ENCODE measurements at places on chromosomes 1 and 21. TPM values are rescaled to one million over a fixed set of nuclear protein-coding genes. Genes with fewer than 3 reads are reported as not detected.

- DNase-seq = no peak
These were observed 91.6 kb upstream of the COL6A1 start for GRCh38 chr21:45889961-45890360.

DNA sequence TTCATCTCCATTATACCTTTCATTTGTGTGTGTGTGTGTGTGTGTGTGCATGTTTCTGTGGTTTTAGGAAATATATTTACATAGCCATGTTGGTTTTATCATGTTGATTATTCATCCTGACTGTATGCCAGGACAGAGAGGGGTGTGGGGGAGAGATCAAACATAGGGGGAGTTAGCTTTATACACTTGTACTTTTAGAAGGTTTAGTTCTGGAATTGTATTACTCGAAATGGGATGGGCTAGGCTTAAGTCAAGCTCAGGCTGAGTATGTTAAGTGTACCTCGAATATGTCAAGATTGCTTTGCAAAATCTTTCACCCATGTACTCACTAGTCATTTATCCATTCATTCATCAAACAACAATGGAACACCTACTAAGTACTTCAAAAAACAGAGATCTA, 123.3 kb downstream of the HMCN1 start:
- DNase-seq = no peak

- no peak for DNase-seq
These were observed 56.7 kb upstream of the CD1D start for GRCh38 chr1:158124034-158124433.

DNA sequence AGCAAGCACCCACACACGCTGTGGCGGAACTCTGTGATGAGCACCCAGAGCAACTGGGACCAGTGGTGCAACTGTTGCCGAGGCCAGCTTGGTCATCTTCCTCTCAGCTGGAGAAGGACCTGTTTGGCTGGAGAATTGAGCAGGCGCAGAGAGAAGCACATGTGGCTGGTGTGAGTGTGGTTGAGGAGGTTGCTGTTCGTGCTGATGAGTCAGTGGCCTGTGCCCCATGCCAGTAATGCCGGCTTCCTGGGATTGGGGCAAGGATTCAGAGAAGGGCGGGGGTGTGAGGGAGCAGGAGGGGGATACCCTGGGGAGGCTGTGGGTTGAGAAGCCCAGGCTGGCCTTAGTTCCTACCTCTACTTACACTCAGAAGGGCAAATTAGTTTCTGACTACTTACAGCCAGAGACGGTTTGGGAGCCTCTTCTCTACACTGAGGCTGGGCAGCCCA, 57.5 kb upstream of the EPS8L3 start:
- peak; percentile 41 for DNase-seq

- no peak for DNase-seq
These were observed 191.2 kb upstream of the LYPLAL1 start for GRCh38 chr1:218982482-218982881.

DNA sequence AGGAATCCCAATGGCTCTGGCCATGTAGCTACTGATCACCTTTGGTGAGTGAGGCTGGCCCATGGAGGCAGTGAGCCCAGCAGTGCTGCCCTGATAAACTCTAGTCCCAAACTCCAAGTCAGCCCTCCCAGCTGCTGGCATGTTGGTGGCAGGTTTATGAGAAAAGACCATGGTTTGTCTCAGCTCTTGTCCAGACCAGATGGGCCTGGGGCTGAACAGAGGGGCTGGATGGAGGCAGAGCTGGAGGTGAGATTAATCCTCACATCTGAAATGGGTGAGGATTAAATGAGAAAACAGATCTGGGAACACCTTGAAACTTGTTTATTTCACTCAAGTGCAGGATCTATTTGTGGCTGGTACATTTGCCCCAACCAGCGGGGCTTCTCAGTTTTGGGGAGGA, 3.2 kb downstream of the TMEM269 start:
- no peak for DNase-seq

- no peak for DNase-seq
These were observed 176.9 kb downstream of the CTH start for GRCh38 chr1:70587872-70588366.

DNA sequence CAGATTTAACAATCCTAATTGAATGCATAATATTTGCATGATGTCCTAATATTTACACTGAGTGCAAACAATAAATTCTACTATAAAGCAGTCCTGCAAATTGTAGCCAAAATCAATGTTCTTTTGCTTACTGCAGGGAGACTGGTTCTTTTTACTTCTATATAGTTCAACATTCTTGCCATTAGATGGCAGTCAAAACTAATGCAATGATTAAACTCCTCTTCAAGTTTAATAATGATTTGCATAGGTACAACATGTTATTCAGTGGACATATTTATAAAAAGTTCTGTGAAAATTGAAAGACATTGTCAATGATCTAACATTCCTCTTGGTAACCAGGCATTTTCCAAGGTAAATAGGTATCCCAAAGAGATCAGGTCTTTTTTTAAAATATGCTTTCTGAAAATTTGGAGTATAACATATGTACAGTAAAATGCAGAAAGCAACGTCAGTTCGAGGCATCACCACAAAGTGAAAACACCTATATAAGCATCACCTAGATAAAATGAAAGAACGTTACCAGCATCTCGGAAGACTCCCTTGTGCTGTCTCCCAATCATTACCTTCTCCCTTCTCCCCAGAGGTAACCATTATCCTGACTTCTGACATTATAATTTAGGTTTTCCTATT, 9.8 kb upstream of the FNBP1L start:
- no peak for DNase-seq

DNA sequence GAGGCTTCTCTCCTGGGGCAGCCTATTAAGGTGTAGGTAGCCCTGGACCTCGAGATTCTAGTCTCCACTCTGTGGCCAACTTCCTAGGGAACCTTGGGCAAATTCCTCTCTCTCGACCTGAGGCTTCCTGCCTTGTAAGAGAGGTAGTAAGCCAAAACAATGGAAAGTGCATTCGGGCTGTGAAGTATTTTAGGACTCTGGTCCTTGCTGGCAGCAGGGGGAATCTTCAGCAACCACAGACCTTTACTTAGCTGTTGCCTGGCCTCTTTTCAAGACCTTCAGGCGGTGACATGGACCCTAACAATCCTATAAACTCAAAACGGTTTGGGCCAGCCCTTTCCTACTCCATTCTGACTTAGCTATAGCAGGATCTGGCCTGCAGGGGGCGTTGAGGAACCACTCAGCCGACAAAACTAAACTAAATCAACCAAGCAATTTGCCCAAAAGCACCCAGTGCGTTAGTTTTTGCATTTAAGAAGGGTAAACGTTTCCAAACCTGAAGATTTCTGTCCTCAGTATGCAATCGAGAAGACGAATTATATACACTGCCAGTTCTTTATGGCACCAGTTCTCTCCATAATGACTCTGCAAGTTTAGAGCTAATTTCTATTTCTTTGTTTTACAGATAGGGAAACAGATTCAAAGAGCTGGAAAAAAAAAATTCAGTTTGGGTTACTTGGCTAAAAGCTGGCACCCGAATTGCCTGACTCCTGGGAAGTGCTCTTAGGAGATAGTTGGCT, 10.9 kb upstream of the SESN2 start:
- peak; percentile 86 for DNase-seq

DNA sequence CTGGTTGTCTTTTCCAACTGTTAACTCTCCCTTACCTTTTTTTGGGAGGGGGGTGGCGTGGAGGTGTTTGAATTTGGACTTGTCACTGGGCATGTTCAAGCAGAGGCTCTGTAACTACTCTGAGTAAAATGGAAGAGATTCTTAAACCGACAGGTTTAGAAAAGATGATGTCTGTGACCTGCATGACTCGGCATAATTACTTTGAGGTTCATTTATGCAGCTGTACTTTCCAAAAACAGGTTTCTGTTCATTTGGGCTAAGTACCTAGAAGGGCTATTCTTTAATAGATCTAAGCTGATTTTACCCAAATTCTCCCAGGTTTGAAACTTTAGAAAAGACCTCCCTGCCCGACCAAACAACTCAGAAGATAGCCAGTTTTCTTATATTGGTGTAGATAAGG, 80.3 kb downstream of the SLC35A3 start:
- DNase-seq = no peak

- no peak for DNase-seq
These were observed 57.9 kb upstream of the TRIM67 start for GRCh38 chr1:231103961-231104360.

DNA sequence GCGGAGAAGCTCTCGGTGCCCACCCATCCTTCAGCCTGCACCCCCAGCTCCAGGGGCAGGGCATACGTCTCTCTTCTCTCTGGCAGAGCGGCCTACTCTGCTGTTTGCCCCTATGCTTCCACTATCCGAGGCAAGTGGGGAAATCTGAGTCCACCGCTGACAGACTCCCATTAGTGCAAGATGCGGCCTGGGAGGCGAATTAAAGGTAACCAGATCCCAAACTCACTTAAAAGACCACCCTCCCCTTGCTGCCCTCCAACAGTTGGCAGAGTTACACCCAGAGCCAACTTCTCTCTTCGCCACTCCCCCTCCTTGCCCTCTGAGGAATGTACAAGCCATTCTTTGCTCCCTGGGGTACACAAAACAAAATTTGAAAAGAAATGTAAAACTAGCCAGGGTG, 6.4 kb downstream of the FOXD3 start:
- DNase-seq = no peak

DNA sequence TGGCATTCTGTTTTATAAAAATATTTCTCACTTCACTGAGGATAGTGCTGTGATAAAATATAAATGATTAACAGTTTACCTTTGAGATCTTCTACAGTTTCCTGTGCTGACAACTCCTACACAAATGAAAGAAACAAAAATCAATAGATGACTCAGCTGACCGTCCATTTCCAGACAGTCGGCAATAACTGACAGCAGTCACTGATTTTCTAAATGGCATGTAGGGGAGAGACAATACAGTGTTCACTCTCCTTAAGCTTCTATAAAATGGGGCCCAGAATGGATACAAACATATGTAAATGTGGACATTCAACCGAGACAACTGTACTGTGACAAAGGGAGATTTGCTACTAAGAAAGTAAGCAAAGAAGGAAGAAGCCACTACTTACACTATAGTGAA, 34.3 kb downstream of the PCNX2 start:
- DNase-seq = no peak

DNA sequence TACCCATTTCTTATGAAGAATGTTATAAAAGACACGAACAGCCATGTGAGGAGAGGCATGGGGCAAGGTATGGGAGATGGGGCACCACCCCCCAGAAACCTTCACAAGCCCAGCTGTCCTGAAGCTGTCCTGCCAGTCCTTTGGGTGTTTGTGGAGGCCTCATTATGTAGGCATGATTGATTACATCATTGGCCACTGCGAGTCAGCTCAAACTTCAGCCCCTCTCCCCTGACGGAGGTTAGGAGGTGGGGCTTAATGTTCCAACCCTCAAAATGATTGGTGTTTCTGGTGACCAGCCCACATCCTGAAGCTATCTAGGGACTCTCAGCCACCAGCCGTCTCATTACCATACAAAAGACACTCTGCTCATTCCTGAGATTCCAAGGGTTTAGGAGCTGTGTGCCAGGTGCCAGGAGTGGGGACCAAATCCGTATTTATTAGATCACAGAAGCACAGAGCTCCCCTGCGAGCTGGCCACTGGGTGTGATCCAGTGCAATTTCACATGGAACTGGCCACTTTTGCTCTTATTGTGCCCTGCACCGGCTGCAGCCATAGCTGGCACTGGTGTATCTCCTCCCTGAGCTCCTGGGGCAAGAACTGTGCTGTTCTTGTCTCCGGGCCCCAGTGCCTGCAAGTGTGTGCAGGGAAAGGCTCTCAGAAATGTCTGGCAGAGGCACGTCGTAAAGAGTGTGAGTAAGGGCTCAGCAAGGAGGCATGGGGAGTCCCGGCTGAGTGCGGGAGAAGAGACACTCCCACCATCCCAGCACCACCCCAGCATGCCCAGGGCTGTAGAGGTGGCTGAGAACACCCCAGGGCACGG, 10.5 kb downstream of the KIAA1614 start:
- DNase-seq = no peak

DNA sequence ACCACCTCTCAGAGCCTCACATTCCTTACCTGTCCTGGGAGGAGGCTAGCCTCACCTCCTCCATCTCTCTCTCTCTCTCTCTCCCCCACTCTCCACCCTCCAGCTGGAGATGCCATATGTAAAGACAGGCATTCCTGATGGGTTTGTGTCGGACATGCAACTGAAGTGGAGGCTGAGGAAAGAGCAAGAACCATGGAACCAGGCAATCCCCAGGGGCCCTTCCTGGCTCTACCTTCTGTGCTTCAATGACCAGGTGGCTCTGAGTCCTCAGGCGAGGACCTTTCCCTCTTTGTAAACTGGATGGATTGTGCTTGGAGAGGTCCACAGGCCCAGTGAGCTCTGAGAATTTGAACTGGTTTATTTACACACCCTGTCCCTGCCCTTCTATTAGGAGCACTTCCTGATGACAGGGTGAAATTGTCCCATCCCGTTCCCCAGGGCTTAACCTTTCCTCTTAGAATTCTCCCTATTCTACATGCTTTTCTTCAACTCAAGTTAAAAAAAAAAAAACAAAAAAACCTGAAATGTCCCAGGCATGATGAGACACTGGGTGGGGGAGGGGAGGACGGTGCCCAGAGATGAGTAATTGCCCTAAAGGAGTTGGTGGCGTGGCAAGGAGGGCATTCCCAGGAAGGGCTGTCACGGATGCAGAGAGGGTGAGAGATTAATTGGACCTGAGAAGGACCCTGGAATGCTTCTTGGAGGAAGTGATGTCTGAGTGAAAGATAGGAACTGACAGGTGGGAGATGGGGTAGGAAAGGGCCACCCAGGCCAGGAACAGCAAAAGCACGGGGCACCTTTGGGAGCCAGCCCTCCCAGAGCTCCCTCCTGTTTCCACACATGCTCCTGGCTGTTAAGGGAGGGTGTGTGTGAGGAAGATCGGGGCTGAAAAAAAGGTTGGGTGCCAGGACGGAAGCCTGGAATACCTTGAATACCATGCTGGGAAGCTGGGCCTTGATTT, 50.2 kb upstream of the WASF2 start:
- no peak for DNase-seq

- no peak for DNase-seq
These were observed 9.3 kb upstream of the FCAMR start for GRCh38 chr1:206979379-206980043.

Gene DAP3
- 62.7 TPM for total RNA-seq

Gene NBPF14
- total RNA-seq = 21.6 TPM

Gene TLCD4
- total RNA-seq = 174 TPM

Gene OR10J1
- total RNA-seq = not detected

Gene MAB21L3
- total RNA-seq = 0.63 TPM

Gene CFHR4
- total RNA-seq = 97.9 TPM

Gene LENEP
- not detected for total RNA-seq

Gene ZBTB8B
- not detected for total RNA-seq

Gene MAP3K7CL
- total RNA-seq = 3.8 TPM

Gene AK5
- total RNA-seq = 0.15 TPM

Gene RNU1-3
- total RNA-seq = 1,159 TPM

Gene OR2AK2
- total RNA-seq = not detected

Gene P3R3URF
- total RNA-seq = not detected
